ENCODE measurements at places on chromosomes 2 and 18.

GRCh38 chr2:193315428-193316091, 1120.8 kb upstream of the TMEFF2 start:
- H3K27ac ChIP-seq: no peak overlapping the region
- no peaks in the 10 kb centered on the region for H3K36me3 ChIP-seq
- no peak overlapping the region for H3K4me3 ChIP-seq

DNA sequence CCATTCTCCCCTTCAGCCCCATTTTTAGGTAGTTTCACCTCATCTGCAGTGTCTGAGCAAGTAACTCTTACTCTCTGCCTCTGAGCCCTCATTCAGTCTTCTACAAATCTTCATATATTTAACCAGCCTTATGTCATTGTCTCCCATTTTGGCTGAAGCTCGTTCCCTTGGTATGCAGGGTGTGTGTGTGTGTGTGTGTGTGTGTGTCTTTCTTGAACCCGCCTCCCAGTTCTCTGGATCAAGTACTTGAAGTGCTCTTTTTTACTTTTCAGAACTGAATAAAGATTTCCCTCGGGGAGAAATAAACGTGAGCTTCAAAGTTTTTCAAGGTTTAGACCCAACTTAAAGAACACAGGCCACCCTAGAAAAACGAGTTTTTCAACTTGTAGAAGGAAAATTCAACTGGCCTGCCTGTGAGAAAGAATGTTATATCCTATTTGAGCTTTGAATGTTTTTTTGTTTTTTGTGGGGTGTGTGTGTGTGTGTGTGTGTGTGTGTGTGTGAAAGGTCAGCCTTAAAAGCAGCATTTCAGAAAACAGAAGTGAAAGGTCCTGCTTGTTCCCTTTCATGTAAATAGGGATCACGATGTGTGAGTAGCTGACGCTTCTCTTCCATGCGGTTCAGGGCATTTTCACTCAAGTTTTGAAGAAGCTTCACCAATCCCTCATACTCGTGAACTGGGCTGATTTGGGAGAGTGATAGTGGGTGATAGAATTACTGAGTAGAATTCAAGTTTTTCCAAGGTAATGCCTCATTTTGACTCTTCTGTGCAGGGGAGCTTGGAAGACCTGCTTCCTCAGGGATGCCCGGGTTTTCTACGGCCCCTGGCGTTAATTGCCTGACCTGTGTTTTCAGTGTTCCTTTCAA, 50.6 kb upstream of the EML6 start:
- H3K4me1 ChIP-seq: no peaks in the 10 kb centered on the region
- DNase-seq: no peak
- H3K4me3 ChIP-seq: no peak overlapping the region

GRCh38 chr2:145185696-145186095, 665.8 kb upstream of the ZEB2 start:
- no peak for DNase-seq
- no peak overlapping the region for H3K27ac ChIP-seq
- peaks cover 6% of the 10 kb centered on the region for H3K27me3 ChIP-seq
- H3K36me3 ChIP-seq: no peaks in the 10 kb centered on the region
- no peaks in the 10 kb centered on the region for H3K4me1 ChIP-seq

- no peak overlapping the region for H3K27ac ChIP-seq
- H3K4me1 ChIP-seq: no peaks in the 10 kb centered on the region
- DNase-seq: no peak
Observed at GRCh38 chr2:60628026-60628425, 74.6 kb upstream of the BCL11A start.
